Lower lobe of right lung (tissue), 2 donors: ENCODE measurements at places on chromosomes 1 and 21. TPM values are rescaled to one million over a fixed set of nuclear protein-coding genes. Genes with fewer than 3 reads are reported as not detected.

GRCh38 chr1:11525516-11525915, 46.6 kb downstream of the DISP3 start:
- H3K4me1 ChIP-seq: no peaks in the 10 kb centered on the region
- H3K27me3 ChIP-seq: no peaks in the 10 kb centered on the region
- H3K36me3 ChIP-seq: no peaks in the 10 kb centered on the region
- no peak for DNase-seq

GRCh38 chr21:41183575-41183974, 15.6 kb downstream of the BACE2 start:
- no peak for DNase-seq
- no peaks in the 10 kb centered on the region for H3K4me1 ChIP-seq
- no peaks in the 10 kb centered on the region for H3K27me3 ChIP-seq
- H3K36me3 ChIP-seq: no peaks in the 10 kb centered on the region

GRCh38 chr1:34378968-34379856, 202.5 kb downstream of the C1orf94 start:
- no peaks in the 10 kb centered on the region for H3K36me3 ChIP-seq
- peaks cover 14% of the 10 kb centered on the region for H3K27me3 ChIP-seq
- no peak for DNase-seq
- H3K4me1 ChIP-seq: no peaks in the 10 kb centered on the region
- no peak overlapping the region for H3K4me3 ChIP-seq

DNA sequence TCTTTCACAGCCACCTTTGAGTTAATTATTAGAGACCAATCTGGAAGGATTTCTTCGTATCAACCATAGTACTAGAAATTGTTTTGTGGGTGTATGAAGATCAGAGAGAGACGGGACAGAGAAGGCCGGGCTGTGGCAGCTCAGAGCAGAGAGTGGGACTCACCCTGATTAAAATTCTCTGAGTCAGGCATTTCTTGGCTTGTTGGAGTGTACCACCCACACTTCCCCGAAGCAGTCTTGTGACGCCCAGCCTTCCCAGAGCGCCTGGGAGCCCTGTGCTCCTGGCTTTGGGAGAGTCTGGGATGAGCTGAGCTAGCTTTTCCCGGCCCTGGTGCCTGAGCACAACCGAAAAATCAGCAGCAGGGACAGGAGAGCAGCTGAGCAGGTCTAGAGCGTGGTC, 19.4 kb downstream of the PLEKHM2 start:
- peaks cover 76% of the 10 kb centered on the region for H3K4me1 ChIP-seq
- no peaks in the 10 kb centered on the region for H3K27me3 ChIP-seq
- peak; percentile 61 for DNase-seq
- no peak overlapping the region for H3K4me3 ChIP-seq

- DNase-seq: no peak
- H3K36me3 ChIP-seq: no peaks in the 10 kb centered on the region
- no peak overlapping the region for H3K4me3 ChIP-seq
- no peaks in the 10 kb centered on the region for H3K27me3 ChIP-seq
Observed at GRCh38 chr1:64578270-64578973, 108.5 kb downstream of the CACHD1 start.

GRCh38 chr1:218865591-218865990, 308.1 kb upstream of the LYPLAL1 start:
- no peak overlapping the region for H3K27ac ChIP-seq
- no peaks in the 10 kb centered on the region for H3K4me1 ChIP-seq
- H3K4me3 ChIP-seq: no peak overlapping the region
- H3K36me3 ChIP-seq: no peaks in the 10 kb centered on the region
- H3K27me3 ChIP-seq: no peaks in the 10 kb centered on the region

DNA sequence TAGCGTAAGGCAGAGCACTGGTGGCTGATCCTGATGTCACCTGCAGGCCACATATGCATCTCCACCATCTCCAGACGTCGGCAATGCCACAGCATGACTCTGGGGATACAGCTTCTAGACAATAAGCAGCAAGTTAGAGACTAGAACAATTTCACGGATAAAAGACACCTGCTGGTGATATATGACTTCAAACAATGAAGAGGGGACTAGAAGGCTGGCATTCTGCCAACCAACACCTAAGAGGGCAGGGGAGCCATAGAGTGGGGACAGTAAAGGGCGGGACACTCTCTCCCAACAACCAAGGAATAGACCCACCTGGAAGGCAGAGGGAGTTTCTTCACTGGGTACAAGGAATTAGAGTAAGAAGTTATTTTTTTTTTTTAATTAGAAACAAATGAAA, 126.7 kb downstream of the SIM2 start:
- H3K4me1 ChIP-seq: no peaks in the 10 kb centered on the region
- no peaks in the 10 kb centered on the region for H3K27me3 ChIP-seq
- peaks cover 4% of the 10 kb centered on the region for H3K36me3 ChIP-seq
- no peak for DNase-seq
- no peak overlapping the region for H3K27ac ChIP-seq

DNA sequence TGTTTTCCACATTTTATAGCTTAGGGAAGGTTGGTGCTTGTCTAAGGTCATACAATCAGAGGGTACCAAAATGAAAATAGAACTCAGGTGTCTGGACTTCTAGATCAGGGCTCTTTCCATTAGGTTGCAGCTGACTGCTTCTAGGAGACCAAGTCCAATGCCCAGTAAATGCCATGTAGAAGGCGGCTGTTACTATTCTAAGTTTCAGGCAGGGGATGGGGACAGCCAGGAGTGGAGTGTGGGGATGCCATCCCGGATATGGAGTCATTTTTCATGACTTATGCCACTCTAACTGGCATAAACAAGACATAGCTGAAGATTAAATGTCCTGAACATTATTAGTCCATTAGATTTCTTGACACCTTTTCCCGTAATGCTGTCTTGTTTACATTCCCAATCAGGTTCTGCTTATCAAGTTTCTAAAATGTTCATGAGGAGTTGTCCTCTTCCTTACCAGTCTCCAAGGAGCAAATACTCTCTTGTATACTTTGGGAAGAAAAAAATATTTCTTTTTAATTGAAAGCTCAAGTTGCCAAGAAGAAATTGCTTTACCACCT, 31.5 kb downstream of the XCL1 start:
- H3K4me3 ChIP-seq: no peak overlapping the region
- H3K4me1 ChIP-seq: peaks cover 4% of the 10 kb centered on the region
- DNase-seq: no peak
- H3K36me3 ChIP-seq: no peaks in the 10 kb centered on the region

GRCh38 chr1:234107416-234108021, 203.0 kb downstream of the SLC35F3 start:
- no peaks in the 10 kb centered on the region for H3K27me3 ChIP-seq
- H3K4me1 ChIP-seq: no peaks in the 10 kb centered on the region
- no peaks in the 10 kb centered on the region for H3K36me3 ChIP-seq
- no peak overlapping the region for H3K4me3 ChIP-seq
- H3K27ac ChIP-seq: no peak overlapping the region
- no peak for DNase-seq

GRCh38 chr1:180151508-180151907, 3.2 kb upstream of the QSOX1 start:
- H3K36me3 ChIP-seq: no peaks in the 10 kb centered on the region
- DNase-seq: no peak
- no peak overlapping the region for H3K4me3 ChIP-seq
- H3K4me1 ChIP-seq: peaks cover 28% of the 10 kb centered on the region

GRCh38 chr21:45811136-45811535, 167.6 kb downstream of the PCBP3 start:
- no peaks in the 10 kb centered on the region for H3K27me3 ChIP-seq
- H3K27ac ChIP-seq: no peak overlapping the region
- H3K36me3 ChIP-seq: no peaks in the 10 kb centered on the region
- no peak overlapping the region for H3K4me3 ChIP-seq

DNA sequence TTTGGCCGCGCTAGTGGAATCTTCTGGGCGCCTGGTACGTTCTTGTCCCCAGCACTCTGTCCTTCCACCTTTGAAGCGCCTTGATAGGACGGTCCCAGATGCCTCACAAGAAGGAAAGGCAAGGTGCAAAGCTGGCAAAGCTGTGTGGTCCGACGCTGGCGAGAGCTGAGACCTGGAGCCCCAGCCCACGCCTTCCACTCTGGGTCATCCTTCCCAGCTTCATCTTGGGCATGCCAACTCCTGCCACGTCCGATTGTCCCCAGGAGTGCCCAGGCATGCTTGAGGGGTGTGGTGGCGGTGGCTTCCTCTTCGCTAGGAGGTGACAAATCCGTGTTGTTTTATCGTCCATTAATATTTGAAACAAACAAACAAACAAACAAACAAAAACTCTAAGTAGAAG, 123.9 kb upstream of the DPYD start:
- no peak for DNase-seq
- peak overlapping the region; percentile 47 for H3K4me3 ChIP-seq
- no peak overlapping the region for H3K27ac ChIP-seq

- no peak for DNase-seq
- peaks cover 29% of the 10 kb centered on the region for H3K36me3 ChIP-seq
- peak overlapping the region; percentile 43 for H3K4me3 ChIP-seq
Observed at GRCh38 chr1:2174348-2175054, 20.1 kb downstream of the FAAP20 start.

DNA sequence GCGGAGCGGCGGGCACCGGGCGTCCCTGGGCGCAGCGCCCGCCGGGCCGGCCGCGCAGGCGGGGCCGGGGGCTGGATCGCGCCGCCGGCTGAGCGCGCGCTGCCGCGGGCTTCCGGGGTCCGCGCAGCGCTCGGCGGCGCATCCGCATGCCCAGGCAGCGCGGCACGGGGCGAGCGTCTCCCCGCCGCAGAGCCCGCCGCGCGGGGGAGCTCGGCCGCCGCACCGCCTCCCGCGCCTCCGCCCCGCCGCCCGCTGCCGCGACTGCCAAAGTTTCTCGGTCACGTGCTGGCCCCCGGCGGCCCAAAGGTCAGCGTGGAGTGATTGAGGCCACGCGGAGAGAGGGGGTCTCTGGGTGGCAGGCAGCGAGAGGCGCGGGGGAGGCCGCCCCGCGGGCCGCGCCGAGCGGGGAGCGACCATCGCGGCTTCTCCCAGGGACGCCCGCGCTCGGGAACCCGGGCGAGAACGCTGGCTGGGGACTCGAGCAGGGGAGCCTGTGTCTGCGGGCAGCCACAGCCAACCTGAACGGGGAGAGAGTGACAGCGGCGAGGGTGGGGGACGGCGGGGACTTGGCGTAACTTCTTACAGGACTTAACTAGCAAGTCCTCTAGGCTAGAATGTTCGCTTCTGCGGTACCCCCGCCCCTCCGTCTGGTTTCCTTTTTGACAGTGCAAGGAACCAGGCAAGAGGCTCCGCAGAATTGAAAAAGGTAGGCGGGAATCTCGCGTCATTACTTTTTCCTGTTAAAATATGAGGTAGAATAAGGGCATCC, at the start of gene ILDR2:
TSS of gene ILDR2 (minus strand) at position 180 of the 769 bp plus-strand sequence. CDS start 272 bp downstream, outside the sequence.
- DNase-seq: peak; percentile 64
- no peaks in the 10 kb centered on the region for H3K36me3 ChIP-seq
- H3K4me1 ChIP-seq: peaks cover 8% of the 10 kb centered on the region
- peak within 1 kb of the TSS; percentile 72 for H3K4me3 ChIP-seq
- H3K27ac ChIP-seq: no peak within 1 kb of the TSS

GRCh38 chr1:210757677-210758076, 376.3 kb downstream of the KCNH1 start:
- no peaks in the 10 kb centered on the region for H3K4me1 ChIP-seq
- no peaks in the 10 kb centered on the region for H3K36me3 ChIP-seq
- H3K27me3 ChIP-seq: no peaks in the 10 kb centered on the region
- H3K27ac ChIP-seq: no peak overlapping the region

DNA sequence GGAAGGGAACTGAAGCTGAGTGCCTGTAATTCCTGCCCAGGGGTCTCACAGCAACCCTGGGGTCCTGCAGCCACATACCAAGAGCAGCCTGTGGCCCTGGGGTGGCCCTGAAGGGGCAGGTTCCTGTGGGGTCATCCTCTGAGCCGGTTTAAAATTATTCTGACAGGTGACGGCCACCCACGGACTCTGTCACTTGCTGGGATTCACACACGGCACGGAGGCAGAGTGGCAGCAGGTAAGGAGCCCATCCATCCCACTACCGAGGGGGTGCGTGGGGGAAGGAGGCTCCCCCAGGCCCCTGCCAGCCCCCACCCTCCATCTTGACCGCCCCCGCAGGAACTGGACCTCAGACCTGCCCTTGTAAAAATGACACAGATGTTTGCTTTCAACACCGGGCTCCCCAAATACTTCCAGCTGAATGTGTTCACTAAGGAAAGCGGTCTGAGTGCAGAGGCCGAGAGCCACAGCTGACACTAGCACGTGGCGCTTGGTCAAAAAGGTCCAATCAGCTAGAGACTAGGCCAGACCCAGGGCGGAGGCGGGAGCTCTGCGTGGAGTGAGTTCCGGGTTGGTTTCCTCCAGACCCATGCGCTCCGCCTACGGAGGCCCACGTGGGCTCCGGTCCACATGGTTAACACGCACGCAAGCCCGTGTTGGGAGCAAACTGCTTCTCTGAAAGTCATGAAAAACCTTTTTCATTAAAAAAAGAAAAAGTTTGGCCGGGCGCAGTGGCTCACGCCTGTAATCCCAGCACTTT, 10.0 kb downstream of the YBEY start:
- no peaks in the 10 kb centered on the region for H3K27me3 ChIP-seq
- peaks cover 16% of the 10 kb centered on the region for H3K4me1 ChIP-seq
- peak overlapping the region; percentile 20 for H3K4me3 ChIP-seq
- H3K27ac ChIP-seq: peak overlapping the region; percentile 44
- DNase-seq: peak; percentile 90
- H3K36me3 ChIP-seq: peaks cover 12% of the 10 kb centered on the region

DNA sequence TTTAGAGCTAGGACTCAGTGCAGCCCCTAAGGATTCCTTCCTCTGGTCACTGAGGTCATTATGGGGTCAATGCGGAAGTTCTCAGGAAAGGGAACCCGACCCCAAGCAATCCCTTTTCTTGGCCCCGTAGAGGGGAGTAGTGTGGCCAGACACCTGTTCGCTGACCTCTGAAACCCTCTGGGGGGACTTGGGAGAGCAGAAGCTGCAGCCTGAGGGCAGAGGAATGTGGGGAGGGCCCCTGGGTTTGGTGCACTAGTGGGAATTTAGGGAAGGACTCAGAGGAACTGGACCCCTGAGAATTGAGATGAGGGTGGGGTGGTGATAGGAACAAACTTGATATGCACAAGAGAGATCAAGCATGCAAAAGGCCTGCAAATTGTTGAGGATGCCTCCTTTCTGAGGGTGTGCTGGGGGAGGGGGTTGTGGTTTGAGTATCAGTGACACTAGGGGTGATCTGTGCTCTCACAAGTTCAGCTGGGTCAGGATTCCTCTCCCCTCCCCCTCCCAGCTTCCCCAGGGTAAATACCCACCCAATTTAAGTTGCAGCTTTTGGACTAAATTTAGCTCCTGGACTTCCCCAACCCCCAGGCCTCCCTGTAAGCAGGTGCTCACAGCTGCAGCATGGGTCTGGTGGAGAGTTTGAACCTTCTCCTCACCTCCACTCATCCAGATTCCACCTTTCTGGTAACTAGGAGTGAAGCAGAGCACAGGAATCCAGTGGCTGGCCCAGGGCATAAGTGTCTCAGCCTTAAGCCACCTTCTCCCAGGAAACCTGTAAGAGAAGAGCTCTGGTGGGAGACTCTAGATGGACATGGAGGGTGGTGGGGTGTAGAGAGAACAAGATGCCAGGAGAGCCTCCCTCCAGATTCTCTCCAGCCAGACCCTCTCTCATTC, 13.5 kb downstream of the ADAMTSL4 start:
- DNase-seq: no peak
- H3K4me1 ChIP-seq: peaks cover 88% of the 10 kb centered on the region
- peaks cover 13% of the 10 kb centered on the region for H3K36me3 ChIP-seq
- H3K27me3 ChIP-seq: no peaks in the 10 kb centered on the region
- peak overlapping the region; percentile 60 for H3K4me3 ChIP-seq

GRCh38 chr1:27545271-27545670, 55.3 kb upstream of the WASF2 start:
- peaks cover 51% of the 10 kb centered on the region for H3K4me1 ChIP-seq
- DNase-seq: no peak
- no peaks in the 10 kb centered on the region for H3K27me3 ChIP-seq
- H3K4me3 ChIP-seq: no peak overlapping the region

The NBPF20 gene
- 2.4 TPM for total RNA-seq

The FAM177B gene
- total RNA-seq: 0.56 TPM

The SPSB1 gene
- 14.7 TPM for total RNA-seq

The PKN2 gene
- total RNA-seq: 51.4 TPM

The DNAJC16 gene
- total RNA-seq: 23.9 TPM

The GPX7 gene
- total RNA-seq: 4.3 TPM

The REG4 gene
- total RNA-seq: not detected

The SGIP1 gene
- 12.4 TPM for total RNA-seq
